SHP77 (cell line): ENCODE measurements at places on chromosomes 7 and 10.

DNA sequence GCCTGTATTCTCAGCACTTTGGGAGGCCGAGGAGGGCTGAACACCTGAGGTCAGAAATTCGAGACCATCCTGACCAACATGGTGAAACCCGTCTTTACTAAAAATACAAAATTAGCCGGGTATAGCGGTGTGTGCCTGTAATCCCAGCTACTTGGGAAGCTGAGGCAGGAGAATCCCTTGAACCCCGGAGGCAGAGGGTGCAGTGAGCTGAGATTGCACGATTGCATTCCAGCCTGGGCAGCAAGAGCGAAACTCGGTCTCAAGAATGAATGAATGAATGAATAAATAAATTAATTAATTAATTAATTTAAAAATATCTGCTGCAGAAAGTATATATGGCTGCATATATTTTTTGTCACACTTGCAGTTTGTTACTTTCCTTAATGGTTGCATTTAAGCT is 781.8 kb downstream of the DNAJB9 start:
- DNase-seq, result no peak

DNA sequence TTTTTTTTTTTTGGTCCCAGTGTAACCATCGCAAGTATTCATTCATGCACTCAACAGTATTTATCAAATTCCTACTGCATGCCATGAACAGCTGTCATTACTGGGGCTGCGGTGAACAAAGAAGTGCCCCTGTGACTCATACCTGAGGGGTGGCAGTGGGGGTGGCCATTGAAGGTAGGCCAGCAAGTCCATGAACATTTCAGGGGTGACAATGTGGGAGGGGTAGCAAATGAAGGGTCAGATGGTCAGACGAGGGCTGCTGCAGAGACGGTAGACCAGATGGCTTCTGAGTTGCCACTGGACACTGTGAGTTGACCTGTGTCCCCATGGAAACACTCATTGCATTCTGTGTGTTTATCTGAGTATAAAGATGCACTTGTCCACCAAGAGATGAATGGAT is 92.5 kb upstream of the PITRM1 start:
- no peak for DNase-seq

DNA sequence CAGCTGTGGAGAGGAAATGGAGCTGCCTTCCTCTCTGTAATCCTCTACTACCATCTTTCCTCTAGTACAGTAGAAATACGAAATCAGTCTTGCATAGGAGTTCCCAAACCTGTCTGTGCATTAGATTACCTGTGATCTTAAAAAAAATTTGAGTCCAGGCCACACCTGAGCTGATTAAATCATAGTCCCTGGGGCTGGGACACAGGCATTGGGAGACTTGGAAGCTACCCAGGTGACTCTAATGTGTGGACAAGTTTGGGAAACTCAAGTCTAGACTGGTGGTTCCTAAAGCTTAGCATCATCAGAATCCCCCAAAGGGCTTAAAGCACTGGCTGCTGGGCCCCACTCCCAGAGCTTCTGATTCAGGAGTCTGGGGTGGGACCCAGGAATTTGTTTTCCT is 152.7 kb upstream of the GLI3 start:
- no peak for DNase-seq

DNA sequence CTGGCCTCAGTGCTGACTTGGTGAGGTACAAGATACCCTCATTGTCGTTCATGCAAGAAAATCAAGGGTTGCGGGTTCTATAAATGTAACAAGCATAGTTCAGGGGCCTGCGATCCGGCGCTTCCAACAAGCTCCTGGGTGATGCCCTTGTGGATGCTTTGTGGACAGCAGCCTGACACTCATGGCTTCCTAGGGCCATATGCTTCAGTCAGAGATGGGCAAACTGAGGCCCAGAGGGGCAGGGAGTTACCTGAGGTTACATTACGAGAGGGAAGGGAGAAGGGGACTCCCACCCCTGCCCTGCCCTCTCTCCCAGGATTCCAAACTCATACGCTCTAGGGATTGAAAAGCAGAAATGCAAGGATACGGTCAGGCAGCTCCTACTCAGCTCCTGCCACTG is 296.3 kb upstream of the ZMIZ1 start:
- DNase-seq, result no peak
